ENCODE measurements at places on chromosomes 13 and 19.

DNA sequence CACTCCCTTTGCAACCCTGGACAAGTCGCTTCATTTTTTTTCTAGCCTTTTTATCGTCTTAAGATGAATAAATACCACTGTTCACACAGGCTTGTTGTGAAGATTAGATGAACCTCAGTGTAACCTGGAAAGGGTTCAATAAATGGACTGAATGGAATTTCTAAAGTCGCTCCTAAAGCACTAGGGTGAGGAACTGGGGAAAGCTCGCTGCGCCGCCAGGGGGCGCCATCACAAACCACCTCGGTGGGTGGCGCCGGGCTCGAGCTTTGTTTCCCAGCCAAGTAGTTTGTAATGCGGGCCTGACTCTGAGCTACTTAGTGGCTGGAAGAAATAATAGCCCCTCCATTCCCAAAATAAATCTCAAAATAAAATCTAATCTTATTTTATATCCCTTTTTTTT is 2.2 kb upstream of the CEACAM6 start:
- peak; percentile 69 for DNase-seq

- no peak for DNase-seq
These were observed 53.9 kb downstream of the C13orf46 start for GRCh38 chr13:113919761-113920559.

GRCh38 chr13:27919934-27920676 is at the start of gene PDX1:
Gene PDX1 (plus strand): TSS chr13:27920000. CDS start chr13:27920139, 139 bp downstream.
- DNase-seq, result no peak

DNA sequence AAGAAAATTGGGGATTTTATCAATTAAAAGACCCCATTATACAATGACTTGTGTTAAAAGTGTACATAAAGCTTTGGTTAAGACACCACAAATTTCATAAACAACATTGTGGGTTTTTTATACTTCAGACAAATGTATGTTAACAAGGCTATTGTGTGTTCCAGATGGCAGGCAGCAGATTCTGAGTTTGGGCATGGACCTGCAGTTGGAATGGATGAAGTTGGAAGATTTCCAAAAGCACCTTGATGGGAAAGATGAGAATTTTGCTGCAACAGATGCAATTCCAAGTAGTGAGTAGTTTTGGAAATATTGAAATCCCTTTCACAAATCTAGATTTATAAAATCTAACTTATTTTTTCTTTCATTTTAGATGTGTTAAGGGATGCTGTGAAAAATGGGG is 25.4 kb downstream of the MPHOSPH8 start:
- no peak for DNase-seq

DNA sequence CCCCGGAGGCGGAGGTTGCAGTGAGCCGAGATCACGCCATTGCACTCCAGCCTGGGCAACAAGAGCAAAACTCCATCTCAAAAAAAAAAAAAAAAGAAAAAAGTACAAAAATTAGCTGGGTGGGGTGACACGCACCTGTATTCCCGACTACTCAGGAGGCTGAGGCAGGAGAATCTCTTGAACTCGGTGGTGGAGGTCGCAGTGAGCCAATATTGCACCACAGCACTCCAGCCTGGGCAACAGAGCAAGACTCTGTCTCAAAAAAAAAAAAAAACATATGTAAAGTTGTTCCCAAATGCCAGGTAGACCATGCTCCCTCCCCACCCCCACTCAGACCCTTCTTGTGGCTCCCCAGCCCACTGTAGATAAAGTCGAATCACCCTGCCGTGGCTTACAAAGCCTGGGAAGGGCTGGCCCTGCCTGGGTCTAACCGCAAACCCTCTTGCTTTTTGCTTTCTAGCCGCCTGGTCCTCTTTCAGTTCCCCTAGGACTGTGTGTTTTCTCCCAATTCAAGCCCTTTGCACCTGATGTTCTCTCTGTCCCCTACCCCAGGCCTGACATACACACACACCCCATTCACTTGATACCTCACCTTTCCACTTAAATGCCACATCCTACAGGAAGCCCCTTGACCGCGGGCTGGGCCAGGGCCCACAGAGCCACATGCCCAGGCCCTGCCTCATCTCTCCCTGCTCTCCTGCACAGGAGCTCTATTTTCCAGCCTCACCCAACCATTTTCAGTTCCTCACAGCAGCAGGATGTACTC is 34.4 kb downstream of the MAP4K1 start:
- DNase-seq, result no peak

GRCh38 chr13:22980936-22981335 is 199.8 kb upstream of the SGCG start:
- no peak for DNase-seq

DNA sequence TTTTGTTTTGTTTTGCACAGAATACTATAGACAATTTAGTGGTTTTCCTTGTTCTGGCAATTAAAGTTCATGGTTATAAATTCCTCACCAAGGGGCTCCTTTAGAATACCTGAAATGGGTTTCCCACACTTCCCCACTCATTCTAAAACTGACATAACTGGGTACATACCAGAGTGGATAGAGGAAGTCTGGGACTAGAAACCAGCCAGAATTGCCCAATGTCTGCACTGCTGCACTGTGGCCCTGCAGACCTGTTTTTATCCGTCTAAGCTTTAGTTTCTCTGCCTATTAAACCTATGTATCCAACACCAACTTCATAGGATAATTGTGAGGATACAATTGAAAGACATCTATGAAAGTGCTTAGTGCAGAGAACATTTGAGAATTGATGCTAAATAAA is 498.6 kb downstream of the KCTD12 start:
- DNase-seq, result no peak

DNA sequence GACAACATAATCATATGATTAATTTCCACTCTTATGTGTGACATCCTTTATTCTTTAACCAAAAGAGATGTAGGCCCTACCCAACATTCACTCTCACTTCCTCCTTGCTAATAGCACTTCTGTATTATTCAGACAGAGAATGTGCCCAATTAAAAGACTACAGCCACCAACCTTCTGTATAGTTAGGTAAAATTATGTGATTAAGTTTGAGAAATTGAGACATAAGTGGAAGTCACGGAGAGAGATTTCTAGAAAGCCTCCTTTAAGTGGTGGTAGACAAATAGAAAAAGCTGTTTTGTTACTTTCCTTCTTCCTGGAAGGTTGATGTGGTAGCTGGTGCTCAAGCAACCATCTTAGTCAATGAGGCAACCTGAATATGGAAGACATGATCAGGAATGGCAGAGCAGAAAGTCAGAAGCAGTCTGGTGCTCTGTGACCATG is 14.8 kb downstream of the EPSTI1 start:
- no peak for DNase-seq

DNA sequence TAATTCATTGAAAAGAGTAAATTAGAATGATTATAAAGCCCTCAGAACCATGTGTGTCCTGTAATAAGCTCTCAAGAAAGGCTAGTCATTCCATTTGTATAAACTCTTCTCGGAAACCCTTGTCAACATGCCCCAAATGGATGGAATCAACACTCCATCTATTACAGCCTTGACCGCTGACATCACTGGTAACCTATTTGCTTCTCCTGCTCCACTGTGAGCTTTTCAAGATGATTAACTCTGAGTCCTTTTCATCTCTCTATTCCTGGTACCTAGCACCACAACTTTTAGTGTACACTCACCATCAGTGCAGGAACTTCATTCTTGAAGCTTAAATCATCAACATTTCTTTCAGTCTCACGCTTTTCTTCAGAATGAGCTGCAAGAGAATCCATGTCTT is 612.0 kb downstream of the DCT start:
- DNase-seq, result no peak

All from stimulated activated CD4-positive, alpha-beta T cell treated with anti-CD3 and anti-CD28 coated beads, Interleukin-4, amount 100 ng/mL, for 48 hours (primary cell).